T-helper 1 cell (primary cell): ENCODE measurements at places on chromosomes 2 and 18.

GRCh38 chr18:7848054-7848412 lies 280.9 kb downstream of the PTPRM start:
- no peak for DNase-seq

GRCh38 chr18:77057006-77057395 lies 75.6 kb downstream of the MBP start:
- DNase-seq: no peak

GRCh38 chr2:157471078-157471477 lies 27.2 kb upstream of the CYTIP start:
- DNase-seq: no peak

DNA sequence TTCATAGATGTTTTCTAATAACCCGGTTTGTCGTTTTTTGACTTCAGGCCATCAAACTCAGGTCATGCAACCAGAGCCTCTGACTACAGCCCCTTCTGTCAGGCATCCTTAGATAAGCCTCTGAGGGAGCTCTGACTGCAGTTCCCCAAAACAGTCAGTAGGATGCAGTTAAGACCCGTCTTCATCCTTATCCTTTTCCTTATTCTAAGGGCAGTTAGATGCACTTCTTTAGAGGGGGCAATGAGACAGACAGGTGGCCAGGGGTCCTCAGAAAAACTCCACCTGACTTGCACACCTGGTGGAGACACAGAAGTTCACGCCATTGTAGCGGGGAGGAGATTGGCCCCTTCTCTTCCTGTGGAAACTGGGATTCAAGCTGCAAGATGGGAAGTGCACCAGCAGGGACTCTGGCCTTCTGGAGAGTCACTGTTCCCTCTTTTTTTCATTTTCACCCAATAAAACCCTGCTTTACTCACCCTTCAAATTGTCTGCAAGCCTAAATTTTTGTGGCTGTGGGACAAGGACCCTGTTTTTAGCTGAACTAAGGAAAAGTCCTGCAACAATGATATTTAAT lies 104.8 kb upstream of the TFPI start:
- no peak for DNase-seq

DNA sequence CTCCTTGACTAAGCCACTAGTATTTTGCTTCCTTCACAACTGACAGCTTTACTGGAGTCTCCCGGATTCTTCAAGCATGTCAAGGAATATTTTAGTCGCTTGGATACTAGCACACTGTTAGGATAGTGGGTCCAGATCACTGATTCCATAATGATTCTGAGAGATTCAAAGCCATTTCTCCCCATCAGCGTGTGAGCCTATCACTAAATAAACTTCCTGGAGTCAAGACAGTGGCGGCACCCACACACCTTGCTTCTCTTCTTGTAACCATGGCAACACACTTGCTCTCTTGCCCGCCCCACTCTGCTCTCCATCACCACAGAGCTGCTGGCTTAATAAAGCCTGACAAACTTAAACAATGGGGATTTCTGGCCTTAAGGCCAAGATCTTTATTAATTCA lies 245.1 kb downstream of the LRRTM1 start:
- DNase-seq: no peak

DNA sequence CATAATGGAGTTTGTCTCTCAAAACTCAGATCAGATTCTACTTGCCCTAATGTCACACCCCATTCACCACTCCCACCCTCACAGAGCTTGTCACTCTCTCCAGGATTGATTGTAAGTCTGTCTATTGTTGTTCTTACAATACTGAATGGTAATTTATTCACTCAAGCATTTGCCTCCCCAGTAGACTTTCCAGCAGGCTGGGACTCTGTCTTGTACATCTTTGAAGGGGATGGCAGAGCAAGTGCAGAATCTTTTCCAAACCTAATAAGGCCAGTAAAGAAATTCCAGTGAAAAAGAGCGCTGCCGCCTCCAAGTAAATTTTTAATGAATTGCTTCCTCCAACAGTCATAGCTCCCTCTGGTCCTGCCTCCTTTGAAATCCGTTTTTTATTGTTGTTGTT lies 56.9 kb downstream of the RBM43 start:
- DNase-seq: no peak
